ENCODE measurements at places on chromosomes 6 and 20.

GRCh38 chr20:51695574-51696303 is 72.5 kb downstream of the ATP9A start:
- DNase-seq = peak; percentile 85

DNA sequence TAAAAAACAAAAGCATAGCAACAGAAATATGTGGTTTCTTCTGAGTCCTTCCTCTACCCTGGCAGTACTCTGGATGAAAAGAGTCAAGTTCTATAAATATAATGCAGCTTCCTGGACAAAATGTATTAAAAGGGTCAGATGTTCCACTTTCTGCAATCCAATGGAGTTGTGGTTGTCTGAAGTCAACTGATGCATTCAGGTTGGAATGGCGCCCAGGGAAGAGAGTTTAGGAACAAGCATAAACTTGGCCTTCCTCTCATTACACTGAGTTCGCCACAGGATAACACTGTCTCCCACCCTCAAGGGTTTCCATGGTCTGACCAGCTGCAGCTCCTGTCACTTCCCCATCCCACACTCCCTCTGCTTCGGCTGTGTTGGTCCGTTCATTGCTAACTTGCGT is 66.4 kb downstream of the PLEKHG1 start:
- peak; percentile 41 for DNase-seq

DNA sequence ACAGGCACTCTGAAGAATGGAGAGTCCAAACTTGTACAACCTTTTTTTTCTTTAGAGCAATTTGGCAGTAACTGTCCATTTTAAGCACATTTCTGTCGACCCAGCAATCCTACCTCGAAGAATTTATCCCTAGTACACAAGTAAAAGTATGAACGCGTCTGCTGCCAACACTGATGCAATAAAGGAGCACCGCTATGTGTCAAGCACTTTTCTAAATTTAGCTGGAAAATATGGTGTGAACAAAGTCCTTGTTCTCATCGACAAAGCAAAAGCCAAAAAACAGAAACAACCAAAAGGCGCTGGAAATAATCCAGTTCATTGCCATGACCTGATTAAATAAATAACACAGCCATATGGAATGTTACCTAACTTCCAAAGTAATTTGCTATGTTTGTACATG is 1.1 kb downstream of the DPM1 start:
- peak; percentile 27 for DNase-seq

- DNase-seq = peak; percentile 46
Observed at GRCh38 chr6:104218116-104218515, 641.6 kb downstream of the HACE1 start.

- no peak for DNase-seq
Observed at GRCh38 chr6:75333676-75334200, 49.1 kb upstream of the TMEM30A start.

- no peak for DNase-seq
Observed at GRCh38 chr6:78062993-78063392, 410.2 kb downstream of the MEI4 start.

DNA sequence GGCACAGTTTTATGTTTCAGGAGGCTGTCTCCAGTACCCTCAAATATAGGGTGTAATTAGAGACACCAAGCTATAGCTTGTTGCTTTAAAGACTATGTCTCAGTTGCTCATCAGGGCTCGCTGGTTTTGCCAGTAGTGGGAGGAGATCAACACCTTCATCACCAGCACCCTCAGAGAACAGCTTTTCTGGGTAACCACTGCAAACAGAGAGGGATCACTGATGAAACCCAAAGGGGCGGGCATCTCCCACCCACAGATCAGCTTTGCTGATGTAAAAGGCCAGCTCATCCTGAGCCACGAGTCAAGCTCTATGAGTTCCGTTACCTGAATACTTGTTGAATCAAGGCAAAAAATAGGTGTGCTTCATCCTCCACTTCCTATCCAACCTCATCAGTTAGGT is 187.7 kb downstream of the AIG1 start:
- DNase-seq = no peak

DNA sequence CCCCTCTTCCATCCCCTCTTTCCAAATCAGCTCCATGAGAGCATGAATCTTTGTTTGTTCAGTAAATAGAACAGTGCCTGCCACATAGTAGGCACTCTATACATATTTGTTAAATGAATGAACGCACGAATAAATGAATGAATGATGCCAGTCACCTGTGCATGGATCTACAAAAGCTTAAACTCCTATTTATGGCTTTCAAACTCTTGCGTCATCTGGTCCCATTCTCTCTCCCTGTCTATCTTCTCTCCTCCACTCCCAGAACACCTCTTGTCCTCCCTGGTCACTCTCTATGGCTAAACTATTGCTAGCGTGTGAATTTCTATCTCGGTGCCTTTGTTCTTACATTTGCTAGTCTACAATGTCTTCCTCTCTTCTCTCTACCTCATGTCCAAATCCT is 24.8 kb downstream of the SCGN start:
- DNase-seq = no peak

DNA sequence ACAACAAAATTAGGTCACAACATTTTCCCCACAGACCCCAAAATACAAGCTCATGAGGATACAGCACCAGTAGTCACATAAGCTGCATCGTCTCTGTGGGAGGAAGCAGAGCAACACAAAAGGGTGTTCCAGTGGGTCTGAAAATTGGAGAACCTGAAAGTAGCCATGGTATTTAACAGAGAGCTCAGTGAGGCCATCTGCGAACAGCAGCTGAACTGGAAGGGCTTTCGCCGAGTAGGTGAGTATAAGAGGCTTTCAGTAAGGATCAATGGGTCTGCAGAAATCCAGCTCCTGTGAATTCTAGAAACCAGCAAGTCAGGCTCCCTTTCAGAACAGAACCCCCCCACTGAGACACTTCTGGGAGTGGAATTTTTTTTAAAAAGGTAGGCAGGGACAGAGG is 120.0 kb upstream of the RREB1 start:
- no peak for DNase-seq

DNA sequence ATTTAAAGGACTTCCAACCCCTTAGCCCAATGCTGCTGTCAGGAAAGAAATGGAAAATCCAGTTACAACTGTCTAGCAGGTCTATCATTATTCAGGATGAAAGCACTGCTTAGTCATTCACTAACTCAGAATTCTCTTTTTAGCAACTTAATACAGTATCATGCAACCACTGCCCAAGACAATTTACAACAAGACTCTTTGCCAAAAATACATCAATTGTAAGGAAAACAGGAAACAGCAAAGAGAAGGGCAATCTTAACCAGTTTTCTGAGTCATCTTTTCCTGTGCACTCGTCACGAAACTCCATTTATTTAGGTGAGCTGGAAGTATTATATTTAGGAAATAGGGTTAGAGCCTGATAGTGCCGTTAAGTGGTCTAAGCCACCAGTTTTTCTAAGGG is 1197.7 kb upstream of the CITED2 start:
- peak; percentile 99 for DNase-seq

DNA sequence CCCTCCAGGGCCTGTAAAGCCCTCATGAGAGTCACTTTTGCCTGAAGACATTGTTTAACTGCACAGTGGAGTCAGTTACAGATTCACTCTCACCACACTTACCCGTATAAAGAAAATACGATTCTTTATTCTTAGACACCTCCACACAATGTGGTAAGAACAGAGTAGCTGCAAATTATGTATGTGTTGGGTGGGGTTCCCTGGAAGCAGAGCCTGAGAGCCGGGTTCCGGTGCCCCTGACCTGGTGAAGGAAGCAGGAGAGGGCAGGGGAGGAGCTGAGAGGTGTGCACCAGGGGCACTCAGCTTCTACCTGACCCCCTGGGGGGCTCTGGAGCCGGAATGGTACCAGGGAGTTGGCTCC is 11.5 kb downstream of the BANF2 start:
- DNase-seq = no peak

DNA sequence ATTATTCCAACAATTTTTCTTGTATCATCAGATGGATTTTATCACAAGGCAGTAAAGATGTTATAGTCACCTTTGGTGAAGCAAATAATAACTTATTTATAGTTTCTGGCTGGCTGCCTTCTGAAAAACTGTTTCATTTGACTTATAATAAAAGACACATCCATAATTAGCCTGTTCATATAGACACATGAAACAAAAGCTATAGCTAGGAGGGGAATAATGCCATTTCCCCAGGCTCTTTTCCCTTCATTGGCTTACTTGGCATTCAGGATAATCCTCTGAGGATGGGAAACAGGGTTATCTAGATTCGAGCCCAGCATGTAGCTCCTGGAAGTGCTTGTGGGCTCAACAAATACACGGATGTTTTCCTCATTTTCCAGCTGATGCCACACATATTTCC is 17.5 kb downstream of the MMP24 start:
- DNase-seq = no peak

GRCh38 chr6:46062991-46063390 is 47.3 kb upstream of the CLIC5 start:
- no peak for DNase-seq

GRCh38 chr6:101396548-101397173 is 3.2 kb downstream of the GRIK2 start:
- peak; percentile 68 for DNase-seq

DNA sequence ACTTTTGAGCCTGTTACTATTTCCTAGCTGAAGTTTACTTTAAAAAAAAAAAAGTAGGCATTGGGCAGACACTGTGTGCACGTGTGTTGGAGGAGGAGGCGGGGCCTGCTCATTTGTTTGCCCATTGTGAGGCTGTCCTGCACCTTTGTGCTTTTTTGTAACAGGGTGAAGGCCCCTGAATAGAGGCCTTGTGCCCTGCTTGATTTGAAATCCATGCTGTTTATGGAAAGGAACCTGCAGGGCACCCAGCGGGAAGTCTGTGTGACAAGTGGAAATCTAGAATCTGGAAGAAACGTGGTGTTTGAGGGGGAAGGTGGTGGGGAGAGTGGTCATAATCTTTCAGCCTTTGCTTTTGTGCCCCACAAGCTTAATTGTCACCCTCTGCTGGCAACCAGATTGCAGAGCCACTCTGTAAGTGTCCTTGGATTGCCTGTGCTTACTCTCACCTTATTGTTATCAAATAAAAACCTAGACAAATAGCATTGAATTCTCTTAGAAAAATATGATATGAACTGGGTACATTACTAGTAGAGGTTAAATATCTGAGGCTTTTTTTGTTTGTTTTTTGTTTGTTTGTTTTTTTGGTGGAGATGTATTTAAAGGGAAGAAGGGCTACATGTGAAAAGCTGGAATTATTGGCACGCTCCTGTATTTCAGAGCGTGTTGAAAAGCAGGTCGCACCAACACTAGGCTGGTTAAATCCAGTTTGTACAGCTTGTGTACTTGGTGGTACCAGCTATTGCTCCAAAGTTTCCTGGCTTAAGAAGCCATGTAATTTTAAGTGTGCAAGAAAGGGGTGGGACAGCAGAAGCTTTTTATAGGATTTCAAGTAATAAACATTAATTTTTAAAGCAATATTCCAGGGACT is 156.3 kb downstream of the ARID1B start:
- DNase-seq = no peak

DNA sequence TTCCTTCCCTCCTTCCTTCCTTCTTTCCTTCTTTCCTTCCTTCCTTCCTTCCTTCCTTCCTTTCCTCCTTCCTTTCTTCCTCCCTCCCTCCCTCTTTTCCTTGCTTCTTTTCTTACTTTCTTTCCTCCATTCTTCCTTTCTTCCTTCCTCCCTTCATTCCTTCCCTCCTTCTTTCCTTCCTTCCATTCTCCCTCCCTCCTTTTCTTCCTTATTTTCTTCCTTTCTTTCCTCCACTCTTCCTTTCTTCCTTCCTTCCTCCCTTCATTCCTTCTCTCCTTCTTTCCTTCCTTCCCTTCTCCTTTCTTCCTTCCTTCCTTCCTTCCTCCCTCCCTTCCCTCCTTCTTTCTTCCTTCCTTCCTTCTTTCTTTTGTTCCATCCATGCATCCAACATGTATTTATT is 35.1 kb upstream of the EDN3 start:
- no peak for DNase-seq

DNA sequence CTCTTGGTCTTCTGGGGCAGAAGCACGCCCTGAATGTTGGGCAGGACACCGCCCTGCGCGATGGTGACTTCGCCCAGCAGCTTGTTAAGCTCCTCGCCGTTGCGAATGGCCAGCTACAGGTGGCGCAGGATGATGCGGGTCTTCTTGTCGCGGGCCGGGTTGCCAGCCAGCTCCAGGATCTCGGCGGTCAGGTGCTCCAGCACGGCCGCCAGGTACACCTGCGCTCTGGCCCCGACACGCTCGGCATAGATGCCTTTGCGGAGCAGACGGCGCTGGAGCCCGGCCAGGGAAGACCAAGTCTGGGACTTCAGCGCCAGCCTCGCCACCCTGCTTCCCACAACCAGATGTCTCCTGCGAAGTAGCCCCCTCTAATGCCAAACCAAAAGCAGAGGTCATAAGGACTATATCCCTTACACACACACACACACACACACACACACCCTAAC is 8.0 kb upstream of the SLC17A3 start:
- DNase-seq = no peak

Measured in fibroblast of skin of right biceps (primary cell).